Fibroblast of upper back skin (primary cell): ENCODE measurements at places on chromosomes 2 and 18.
A peak's percentile ranks its signal among the peaks of the same experiment; 100 is the strongest.

DNA sequence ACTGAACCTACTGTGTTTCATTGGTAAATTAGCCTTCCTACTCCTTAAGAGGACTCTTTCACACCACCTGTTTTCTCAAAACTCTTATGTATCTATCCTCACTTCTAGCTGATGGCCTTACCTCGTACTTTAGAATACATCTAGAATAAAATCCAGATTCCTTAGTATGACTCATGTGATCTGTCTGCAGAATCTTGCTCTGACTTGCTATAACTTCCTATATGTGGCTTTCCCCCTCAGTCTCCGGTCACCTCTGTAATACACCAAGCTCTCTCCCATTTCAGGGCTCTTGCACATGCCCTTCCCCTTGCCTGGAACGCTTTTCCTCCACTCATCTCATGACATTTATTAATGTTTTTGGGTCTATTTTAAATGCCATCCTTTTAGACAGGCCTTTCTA lies 95.6 kb upstream of the LHCGR start:
- DNase-seq, result peak; percentile 40

DNA sequence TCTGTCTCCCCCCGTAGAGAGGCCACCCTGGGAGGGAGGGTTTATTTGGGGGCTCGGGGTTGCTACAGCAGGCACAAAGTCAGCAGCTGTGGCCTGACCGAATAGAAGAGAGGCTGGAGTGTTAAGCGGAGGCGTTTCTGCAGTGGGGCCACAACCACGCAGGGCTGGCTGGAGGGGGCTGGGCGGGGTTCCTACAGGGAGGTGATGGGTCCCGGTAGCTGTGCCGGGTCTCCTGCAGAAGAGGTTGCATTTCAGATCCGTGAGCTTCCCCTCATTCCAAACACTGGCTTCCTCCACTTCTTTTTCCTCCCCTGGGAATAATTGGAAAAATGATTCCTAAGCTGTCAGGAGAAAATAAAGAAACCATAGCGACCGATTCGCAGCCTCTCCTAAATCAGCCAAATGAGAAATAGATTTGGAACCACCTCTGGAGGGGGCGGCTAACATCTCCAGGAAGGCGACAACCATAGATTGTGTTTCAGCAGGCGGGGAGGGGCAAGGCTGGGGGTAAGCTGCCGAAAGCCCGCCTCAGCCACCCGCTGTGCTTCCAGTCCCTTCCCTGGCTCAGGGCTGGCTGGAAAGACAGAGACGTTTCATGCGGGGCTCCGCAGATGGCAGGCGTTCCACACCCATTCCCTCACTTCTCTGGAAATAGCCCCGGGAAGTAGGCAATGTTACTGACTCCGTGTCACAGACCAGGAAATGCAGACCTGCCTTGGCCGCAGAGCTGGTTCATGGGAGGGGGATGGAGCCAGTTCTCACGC lies 85.6 kb upstream of the TAF1B start:
- peak; percentile 62 for DNase-seq

GRCh38 chr2:16682431-16683118 lies 16.9 kb upstream of the CYRIA start:
- DNase-seq, result no peak

DNA sequence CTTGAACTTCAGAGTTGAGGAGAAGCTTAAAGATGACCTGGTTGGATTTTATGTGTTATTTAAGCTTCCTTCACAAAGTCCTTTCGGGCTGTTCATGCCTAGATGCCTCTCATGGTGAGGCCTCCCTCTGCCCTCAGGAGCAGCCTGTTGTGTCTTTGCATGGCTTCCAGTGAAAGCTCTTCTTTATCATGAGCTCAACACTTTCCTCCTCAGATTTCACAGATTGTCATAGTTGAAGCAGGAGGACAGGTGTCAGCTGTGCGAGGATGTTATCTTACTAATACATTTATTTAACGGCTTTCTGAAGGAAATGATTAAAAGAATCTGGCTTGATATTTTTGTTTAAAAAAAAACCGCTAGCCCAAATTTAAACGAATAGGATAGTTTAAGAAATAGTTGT lies 48.8 kb upstream of the ITSN2 start:
- DNase-seq, result no peak
